ENCODE measurements at places on chromosomes 1 and 21. TPM values are rescaled to one million over a fixed set of nuclear protein-coding genes. Genes with fewer than 3 reads are reported as not detected.

DNA sequence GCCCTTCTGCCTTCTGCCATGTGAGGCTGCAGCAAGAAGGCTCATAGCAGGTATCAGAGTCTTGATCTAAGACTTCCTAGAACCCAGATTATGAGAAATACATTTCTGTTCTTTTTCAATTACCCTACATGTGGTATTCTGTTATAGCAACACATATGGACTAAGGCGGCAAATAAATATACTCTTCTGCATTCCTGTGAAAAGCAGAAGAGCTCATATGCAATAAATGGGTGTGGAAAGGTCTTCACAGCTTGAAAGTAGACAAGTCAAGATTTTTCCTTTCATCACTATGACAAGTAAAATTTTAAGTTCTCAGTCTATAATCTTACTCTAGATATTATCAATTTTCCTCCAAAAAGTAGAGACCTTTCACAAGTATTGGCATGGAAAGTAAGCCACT lies 36.6 kb downstream of the TNFSF18 start:
- no peak for DNase-seq

DNA sequence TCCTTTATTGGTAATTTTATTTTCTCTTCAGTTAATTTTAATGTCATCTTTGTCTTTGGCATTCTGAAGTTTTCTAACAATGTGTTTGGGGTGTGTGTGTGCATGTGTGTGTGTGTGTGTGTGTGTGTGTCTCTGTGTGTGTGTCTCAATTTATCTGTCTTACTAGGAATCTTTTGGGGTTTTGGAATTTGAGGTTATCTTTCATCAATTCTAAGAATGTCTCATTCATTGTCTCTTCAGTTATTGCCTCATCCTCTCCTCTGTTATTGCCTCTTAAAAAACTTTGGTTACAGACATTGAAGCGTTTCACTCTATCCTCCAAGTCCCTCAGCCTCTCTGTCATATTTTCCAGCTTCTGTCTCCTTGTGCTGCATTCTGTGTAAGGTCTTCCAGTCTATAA lies 18.1 kb upstream of the SAMD13 start:
- DNase-seq: no peak

DNA sequence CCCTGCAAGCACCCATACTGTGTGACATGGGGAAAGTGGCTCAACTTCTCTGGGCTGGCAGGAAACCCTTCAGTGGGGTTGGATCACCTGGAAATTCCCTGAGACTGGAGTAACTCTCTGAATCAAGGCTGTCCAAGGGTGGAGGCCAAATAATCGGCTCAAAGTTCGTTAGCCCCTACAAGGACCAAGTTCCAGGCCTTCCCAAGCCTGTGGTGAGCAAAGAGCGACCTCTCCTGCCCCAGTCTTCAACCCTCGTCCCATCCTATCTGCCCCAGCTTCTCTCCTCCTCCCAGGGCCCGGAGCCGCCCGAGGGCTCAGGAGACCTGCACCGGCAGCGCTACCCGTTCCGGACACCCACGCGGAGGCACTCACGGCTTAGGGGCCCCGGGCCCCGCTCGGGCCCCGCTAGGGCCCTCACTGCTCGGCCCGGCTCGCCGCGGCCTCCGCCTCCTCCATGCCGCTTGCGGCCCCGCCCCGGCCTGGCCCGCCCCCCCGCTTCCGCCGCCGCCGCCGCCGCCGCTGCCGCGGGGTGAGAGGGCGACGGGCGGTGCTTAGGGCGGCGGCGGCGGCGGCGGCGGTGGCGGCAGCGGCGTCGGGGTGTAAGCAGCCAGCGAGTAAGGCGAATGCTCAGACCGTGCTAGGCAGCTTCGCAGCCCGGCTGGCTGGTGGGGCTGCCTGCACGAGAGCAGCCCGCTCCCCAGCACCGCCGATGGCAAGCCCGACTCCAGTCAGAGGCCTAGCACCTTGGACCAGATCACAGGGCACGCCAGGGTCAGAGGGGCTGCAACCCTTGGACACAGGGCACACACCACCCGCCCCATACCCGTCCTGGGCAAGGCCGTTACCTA lies at the start of gene POMGNT1:
TSS of gene POMGNT1 (minus strand) at position 471 of the 848 bp plus-strand sequence. CDS start 613 bp downstream, outside the sequence.
- peak; percentile 83 for DNase-seq

Gene UBE2U
- not detected for total RNA-seq

- peak; percentile 44 for DNase-seq
Observed at GRCh38 chr1:33972676-33973395, 109.0 kb downstream of the HMGB4 start.

Gene VCAM1
- total RNA-seq: 8.8 TPM

Gene PYHIN1
- not detected for total RNA-seq

DNA sequence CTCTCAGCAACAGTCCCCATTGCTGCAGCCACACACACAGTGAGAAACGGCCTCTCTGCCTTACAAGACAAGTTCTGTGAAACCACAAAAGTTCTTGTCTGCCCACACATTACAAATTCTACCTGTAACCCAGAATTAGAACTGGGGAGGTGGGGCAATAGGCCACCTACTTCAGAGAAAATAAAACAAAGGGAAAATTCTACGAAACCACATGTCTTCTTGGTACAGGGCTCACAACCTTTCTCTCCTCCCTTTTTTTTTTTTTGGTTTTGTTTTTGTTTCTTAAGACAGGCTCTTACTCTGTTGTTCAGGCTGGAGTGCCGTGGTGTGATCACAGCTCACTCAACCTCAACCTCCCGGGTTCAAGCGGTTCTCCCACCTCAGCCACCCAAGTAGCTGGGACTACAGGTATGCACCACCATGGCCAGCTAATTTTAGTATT lies 30.2 kb downstream of the LPAR3 start:
- DNase-seq: no peak

- DNase-seq: peak; percentile 56
Observed at GRCh38 chr1:147496571-147497210, 44.6 kb upstream of the BCL9 start.

- no peak for DNase-seq
Observed at GRCh38 chr21:17550671-17551308, 37.9 kb downstream of the CXADR start.

Gene SMCP
- total RNA-seq: not detected

DNA sequence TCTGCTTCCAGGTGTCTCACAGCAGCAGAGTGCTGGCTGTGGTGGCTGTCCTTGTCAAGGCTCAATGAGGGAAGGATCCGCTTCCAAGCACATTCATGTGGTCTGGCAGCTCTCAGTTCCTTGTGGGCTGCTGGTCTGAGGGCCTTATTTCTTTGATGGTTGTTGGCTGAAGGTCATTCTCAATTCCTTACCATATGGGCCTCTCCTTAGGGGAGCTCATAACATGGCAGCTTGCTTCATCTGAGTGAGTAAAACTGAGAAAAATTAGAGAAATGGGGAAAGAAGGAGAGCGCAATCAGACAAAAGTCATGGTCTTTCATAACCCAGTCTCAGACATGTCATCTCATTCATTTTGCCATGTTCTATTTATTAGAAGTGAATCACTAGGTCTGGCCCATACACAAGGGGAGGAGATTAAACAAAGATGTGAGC lies 81.7 kb upstream of the TSPAN2 start:
- peak; percentile 48 for DNase-seq

- DNase-seq: peak; percentile 59
Observed at GRCh38 chr1:56477164-56478111, 101.9 kb downstream of the PLPP3 start.

Gene C1orf146
- total RNA-seq: not detected

Gene MYCL
- 1.0 TPM for total RNA-seq

Gene UBL4B
- not detected for total RNA-seq

- no peak for DNase-seq
Observed at GRCh38 chr21:31354604-31355443, 10.8 kb upstream of the TIAM1 start.

DNA sequence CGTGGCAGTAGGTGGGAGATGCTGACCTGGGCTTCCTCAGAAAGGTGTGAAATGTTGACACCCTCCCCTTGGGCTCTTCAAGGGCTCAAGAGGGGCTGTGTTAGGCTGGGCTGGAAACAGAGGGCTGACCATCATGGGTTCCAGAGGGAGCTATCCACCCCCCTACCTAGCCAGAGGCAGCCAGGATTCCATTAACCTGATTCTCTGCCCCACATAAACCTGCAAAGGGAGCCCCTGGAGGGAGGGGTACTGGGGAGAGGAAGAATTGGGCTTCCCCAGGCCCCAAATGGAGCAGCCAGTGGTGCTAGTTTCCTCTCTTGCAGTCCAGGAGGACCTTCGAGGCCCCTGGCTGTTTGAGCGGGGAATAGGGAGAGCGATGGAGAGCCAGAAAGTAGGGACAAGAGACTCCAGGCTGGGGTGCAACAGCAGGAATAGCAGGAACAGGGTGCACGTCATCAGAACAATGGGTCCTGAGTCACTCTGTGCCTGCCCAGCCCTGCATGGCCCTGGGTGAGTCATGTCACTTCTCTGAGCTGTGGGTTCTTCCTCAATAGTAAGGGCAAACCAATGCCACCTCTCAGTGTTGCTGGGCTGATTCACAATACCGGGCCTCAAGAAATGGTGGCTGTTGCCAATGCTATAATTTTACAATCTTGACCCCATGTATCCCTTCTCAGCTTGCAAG lies 121.2 kb downstream of the EPHB2 start:
- DNase-seq: peak; percentile 32

DNA sequence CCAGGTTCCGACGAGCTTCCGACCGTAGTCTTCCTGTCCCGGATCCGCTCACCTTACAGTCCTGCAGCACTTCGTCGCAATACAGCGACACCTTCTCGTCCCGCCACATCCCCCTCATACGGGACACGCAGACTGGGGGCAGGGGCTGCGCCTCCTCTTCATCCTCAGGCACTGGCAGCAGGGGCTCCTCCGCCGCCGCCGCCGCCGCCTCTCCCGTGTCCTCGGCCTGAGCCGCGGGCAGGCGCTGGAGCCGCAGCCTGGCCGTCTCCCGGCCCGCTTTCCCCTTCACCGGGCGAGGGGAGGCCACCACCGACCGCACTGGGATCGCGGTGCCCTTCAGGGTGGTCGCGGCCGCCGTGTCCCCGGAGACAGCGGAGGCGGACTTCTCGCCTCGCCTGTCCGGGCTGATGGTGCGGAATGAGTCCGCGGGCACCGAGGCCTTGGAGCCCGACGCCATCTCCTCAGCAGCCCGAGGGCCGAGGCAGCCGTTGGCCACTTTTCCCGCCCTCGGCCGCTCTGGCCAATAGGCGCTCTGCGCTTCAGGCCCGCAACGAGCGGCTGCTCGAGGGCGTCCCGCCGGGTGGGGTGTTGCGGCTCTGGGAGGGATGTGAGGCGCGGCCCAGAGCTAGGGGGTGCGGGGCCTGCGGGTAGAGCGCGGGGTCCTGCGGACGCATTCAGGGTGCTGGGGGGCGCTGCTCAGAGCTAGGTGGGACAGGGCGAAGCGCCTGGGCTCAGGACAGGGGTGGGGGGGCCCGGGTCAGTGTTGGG lies at the start of gene SHCBP1L:
TSS of gene SHCBP1L (minus strand) at position 490 of the 768 bp plus-strand sequence. CDS start at position 457, 33 bp downstream.
- DNase-seq: no peak

Gene SRM
- 63.3 TPM for total RNA-seq

DNA sequence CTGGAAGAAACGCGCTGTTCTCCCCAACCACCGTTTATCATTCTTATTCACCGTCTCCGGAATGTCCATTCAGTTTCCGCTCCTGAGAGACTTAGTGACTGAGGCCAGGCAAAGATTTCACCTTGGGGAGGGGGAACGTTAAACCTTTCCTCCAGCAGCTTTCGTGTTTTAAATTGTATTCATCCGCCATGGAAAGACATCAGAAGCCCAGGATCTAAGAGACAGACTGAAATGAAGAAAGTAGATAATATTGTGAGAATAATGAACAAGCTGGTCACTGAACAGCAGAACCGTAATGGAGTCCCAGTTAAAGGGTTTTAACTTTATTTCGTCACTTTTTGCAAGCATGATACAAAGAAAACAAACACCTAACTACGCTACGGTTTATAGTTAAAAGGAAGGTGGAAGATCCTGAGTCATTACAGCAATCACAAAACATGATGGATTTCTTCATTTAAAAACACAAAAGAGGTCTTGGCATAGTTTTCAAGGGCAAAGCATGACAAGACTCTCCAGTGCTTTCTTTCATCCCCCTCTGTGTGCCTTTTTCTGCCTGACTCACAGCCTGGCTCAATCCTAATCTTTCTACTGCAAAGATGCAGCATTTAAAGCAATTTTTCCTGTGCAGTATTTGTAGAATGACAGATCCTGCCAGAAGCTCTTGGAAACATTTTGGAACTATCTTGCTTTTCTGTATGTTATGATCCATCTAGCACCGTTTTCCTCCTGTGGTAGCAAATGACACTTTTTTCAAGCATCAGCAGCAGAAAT lies 722 bp upstream of the SLC19A2 start:
- DNase-seq: no peak

DNA sequence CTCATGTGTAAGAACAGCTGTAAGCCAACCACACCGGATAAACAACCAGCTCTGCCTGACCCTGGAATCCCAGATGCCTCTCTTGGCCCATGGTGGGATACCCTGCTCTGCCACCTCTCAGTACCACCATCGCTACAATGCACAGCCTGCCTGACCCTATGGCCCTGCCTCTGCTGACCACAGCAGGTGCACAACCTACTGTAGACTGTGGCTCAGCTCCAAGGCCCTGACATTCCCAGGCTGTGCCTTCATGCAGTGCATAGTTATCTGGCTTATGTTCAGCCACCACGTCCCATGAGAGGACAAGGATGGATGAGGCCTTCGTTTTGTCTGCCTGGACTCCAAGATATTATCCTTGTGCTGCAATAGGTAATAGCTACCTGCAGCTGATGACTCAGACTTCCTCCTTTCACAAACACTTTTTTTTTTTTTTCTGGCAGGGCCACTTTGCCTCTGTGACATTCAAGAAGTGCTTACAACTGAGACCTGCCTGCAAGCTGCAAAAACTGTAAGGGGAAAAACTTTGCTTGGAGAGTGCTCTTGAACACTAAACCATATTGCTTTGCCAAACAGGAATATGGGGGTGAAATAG lies 177.7 kb downstream of the URB2 start:
- no peak for DNase-seq

- no peak for DNase-seq
Observed at GRCh38 chr1:54543729-54544496, 4.1 kb upstream of the ACOT11 start.

- no peak for DNase-seq
Observed at GRCh38 chr21:41821081-41821755, 54.4 kb upstream of the RIPK4 start.

DNA sequence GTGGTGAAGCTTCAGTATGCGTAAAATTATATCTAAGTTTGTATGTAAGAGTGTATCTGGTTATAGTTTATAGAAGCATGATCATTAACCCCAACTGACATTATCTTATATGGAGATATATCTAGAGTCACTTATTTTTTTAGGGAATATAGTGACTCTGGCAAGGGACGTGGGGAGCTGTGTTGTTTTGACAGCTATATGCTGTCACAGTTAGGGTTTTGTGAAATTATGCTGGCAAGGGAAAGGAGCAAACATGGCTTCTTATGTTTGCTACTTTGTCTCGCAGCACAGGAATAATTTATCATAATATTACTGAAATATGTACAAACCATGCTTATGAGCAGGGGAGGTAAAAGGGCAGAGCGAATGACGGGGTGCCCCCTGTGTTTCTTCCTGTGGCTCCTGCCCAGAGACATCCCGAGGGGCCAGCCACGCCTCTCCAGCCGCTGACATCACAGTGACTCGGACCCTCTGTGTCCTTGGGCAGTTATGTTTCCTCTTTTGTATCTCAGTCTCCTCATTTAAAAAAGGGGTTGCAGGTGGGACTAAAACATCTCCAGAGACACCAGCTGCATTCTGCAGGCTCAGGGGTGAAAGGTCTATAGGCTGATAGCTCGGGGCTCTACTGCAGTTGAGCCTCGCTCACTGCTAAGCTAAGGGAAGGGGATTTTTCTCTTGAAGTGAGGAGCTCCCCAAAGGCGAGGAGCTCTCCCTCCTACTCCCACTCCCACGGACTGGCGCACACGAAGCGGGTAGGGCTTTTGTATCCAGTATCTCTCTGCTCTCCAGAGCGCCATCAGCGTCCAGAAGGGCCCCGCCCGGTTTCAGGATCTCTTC lies 14.9 kb downstream of the A3GALT2 start:
- DNase-seq: no peak

Gene CAMK1G
- total RNA-seq: not detected

Gene TINAGL1
- total RNA-seq: 59.6 TPM

Data from psoas muscle (tissue), 8 donors.